ENCODE measurements at places on chromosomes 2 and 18.

GRCh38 chr2:240395448-240395847 is 40.0 kb upstream of the GPC1 start:
- no peak for DNase-seq

DNA sequence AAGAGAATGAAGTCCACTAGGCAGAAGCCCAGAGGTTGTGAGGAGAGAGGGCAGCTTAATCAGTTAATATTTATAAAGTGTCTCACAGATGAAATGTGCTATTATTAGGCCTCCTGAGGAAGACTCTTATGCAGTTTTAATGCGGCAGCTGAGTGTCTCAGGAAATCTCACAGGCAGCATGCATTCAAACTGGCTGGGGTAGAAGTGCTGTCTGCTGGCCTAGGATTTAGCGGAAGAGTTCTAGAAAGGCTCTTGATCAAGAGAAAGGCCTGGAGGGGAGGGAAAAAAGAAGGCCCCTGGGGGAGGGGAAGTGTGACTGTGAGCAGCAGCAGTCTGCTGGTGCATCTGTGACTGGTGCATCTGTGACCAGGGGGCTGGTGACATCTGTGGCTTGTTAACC is 133.0 kb downstream of the FSHR start:
- no peak for DNase-seq

GRCh38 chr2:41267929-41268659 is 779.7 kb upstream of the PKDCC start:
- peak; percentile 49 for DNase-seq

DNA sequence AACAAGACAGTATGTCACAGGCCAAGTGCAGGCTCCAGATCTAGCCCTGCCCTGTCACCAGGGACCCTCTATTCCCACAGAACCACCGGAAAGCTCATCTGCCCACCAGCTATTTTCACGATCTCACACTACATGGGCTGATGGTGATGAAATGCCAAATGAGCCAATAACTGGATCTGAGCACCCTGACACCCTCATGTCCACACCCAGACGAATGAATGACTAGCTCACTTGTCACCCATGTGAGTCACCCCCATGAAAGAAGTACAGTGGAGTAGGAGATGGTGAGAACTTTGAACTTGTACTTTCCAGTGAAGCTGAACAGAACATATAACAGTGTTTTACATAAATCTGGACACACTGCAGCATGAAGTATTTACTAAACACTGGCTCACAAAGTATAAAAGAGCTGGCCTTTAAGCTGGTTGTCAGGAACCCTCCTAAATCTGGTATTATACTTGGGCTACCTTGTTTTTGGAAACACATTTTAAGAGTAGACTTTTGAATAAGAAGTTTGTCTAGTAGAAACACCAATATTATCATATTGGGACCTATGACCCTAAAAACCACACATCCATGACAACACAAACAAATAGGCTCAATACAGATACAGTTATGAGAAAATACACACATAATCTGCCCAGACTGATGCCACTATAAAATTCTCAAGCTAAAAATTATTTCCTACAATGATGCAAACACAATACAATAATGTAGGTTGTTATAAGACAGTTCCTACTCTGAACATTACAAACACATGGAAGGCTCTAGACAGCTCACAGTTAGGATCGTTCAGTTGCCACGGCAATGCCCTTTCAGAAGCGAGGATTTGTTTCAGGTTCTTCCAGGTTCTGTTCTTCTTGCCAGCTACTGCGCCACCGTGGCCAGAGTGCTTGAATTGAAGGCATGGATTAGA is 19.0 kb downstream of the INO80C start:
- peak; percentile 27 for DNase-seq

GRCh38 chr18:49961271-49961670 is 147.9 kb upstream of the ACAA2 start:
- DNase-seq, result no peak

DNA sequence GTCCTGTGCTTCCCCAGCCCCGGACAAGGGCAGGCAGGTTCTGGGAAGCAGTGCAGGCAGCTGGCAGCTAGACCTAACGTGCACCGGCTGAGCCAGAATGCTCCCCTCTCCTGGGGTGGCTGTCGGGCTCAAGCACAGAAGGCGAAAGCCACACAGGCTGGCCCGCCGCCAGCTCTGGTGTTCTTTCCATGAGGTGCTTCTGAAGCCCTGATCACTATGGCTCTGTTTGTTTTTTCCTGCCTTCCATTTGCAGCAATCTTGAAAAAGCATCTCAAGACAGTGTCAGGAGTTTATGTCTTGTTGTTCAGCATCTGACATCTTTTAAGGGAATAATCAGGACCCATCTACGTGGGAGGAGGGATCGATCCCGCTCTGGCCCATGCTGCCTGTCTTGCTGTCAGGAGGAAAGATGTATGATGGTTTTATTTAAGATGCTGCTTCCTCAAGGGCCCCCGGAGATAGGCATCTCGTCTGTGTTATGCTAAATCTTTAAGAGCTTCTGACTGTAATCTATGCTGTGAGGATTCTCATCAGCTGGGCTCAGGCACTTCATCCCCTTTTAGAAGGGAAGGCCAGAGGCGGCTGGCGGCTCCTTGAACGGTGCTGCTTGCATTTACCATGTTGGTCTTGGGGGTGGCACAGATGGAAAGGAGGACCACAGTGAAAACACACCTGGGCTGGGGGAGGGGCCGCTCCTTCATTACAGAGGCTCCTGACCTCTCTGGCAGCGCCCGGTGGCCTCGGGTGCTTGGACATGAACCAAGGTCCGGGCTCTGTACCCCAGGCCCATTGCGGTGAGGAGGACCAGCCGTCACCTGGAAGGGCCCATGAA is 118.5 kb upstream of the HDAC4 start:
- no peak for DNase-seq

DNA sequence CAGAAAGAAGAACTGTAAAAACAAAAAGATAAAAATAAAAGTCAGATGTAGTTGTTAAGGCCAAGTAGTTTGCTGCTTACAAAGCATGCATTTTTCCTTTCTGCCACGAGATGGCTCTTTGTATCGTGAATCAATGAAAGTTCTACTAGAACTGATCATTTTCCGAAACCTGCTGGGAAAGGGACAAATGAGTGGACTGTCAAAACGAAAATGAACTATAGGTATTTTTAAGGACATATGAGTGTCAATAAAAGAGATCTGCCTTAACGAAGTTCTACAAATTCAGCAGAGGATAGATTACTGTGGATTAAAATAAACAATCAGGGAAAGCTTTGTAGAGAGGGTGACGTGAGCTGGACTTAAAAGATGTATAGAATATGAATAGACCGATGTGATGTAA is 15.0 kb upstream of the ELOA2 start:
- DNase-seq, result no peak
